ENCODE measurements at places on chromosomes 7 and 10.

- no peak for DNase-seq
Measured at GRCh38 chr7:150410680-150411346, 31.7 kb downstream of the ZNF775 start.

GRCh38 chr7:106484562-106484961, 176.4 kb downstream of the CCDC71L start:
- DNase-seq: no peak

DNA sequence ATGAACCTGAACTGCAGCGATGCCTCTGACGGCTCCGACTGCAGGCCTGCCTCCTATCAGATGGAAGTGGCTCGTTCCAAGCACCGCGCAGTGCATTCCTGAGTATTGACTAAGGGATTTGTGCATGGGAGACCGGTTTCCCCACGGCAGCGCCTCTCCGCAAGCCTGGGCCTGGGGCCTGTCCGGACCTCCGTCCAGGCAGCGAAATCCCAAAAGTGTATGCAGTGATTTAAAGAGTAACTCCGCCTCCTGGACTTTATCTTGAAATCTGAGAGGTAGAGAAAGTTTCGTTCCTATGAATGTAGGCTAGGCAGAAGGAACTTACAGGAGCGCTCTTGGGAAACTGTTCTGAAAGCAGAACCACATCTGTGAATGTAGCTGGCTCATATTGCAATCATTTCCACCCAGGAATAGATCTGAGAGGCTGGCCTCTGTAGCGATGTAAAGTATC, 106.2 kb upstream of the CELF2 start:
- DNase-seq: no peak

GRCh38 chr10:7950981-7951847, 103.3 kb upstream of the GATA3 start:
- no peak for DNase-seq

- no peak for DNase-seq
Measured at GRCh38 chr7:24199978-24200377, 84.0 kb upstream of the NPY start.

GRCh38 chr10:79146611-79147130, 77.9 kb downstream of the ZMIZ1 start:
- no peak for DNase-seq

DNA sequence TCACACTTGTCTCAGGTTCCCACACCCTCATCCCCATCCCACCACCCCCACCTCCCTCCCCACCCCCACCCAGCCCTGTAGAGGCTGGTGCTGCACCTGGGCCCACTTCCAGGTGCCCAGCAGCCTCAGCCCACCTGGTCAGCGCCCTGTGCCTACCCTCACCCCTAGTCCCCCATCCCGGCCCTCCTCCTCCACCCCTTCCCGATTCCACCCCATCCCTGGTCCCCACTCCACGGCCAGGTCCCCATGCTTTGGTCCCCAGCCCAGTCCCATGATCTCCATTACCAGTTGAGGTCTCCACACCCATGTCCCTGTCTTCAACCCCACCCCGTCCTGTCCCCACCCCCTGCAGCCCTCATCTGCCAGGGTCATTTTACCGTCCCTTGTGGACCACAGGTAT, 24.6 kb upstream of the CNPY1 start:
- DNase-seq: no peak

DNA sequence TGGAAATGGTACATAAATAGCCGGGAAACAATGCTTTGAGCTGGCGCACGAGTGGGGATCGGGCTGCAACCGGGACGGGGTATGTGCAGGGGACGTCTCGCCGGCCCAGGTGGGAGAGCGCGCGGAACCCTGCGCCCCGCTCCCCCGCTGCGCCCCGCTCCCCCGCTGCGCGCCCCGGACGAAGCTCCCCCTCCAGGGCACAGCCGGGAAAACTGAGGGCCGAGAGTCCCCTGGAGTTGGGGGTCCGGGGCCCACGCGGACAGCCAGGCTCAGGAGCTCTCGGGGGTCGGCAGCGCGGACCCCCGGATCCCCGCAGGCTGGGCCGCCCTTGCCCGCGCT, 514 bp downstream of the RADIL start:
- no peak for DNase-seq

GRCh38 chr7:40964610-40965009, 738.3 kb downstream of the INHBA start:
- DNase-seq: no peak

DNA sequence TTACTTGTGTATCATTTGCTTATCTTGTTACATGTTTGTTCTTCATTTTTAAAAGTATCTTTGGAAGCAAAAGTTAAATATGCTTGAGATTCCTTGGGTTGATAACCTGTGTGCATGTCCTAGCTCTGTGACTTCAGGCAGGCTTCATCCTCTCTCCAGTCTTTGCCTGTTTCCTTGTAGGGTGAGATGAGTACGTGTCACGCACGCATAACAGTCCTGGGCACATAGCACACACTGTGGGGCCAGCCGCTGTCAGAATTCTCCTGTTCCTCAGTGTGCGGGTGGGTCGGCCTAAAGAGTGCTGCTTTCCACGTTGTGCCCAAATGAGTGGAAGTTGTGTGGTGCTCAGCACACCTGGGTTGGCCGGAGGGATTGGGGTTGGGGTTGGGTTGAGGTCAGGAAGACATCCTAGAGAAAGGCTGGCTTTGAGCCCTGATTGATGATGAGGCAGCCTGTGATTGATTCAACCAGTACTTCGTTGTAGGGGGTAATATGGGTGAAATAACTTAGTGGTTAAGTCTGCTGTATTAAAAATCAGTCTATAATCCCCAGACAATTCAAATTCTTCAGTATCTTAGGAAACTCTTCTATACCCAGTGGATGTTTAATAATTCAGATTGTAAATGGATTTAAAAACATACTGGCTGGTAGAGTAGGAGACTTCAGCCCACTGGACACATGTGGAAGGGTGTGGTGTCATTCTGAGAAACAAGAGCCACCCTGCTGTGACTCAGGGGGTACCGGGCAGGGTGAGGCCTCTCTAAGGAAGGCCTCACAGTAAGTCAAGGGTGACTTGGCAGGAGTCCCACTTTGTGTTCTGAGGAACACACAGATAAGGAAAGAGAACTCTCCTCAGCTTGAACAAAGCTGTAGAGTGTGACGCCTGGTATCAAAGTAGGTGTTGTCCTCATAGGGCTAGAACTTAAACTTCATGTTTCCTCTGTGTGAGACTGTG, 54.8 kb downstream of the DAGLB start:
- no peak for DNase-seq

Measured in NCI-H1417 (cell line).